Sigmoid colon (tissue), 7 donors: ENCODE measurements at places on chromosomes 6 and 20. TPM values are rescaled to one million over a fixed set of nuclear protein-coding genes. Genes with fewer than 3 reads are reported as not detected.

The GNRH2 gene
- not detected for total RNA-seq

The MKKS gene
- 19.1 TPM for total RNA-seq

The EMILIN3 gene
- total RNA-seq, result 0.66 TPM

The PARD6B gene
- 0.83 TPM for total RNA-seq

The TMEM151B gene
- total RNA-seq, result 0.81 TPM

The APCDD1L gene
- 1.4 TPM for total RNA-seq

The CBLN4 gene
- total RNA-seq, result not detected

The ANKRD66 gene
- total RNA-seq, result not detected

The MDFI gene
- total RNA-seq, result 8.6 TPM

The FABP7 gene
- not detected for total RNA-seq

The TSPO2 gene
- total RNA-seq, result not detected

The CTCFL gene
- total RNA-seq, result not detected

The SMLR1 gene
- not detected for total RNA-seq

The KIZ gene
- total RNA-seq, result 171 TPM

The PTCRA gene
- not detected for total RNA-seq

- no peak for DNase-seq
Measured at GRCh38 chr6:11798096-11798495, 19.5 kb upstream of the ADTRP start.

DNA sequence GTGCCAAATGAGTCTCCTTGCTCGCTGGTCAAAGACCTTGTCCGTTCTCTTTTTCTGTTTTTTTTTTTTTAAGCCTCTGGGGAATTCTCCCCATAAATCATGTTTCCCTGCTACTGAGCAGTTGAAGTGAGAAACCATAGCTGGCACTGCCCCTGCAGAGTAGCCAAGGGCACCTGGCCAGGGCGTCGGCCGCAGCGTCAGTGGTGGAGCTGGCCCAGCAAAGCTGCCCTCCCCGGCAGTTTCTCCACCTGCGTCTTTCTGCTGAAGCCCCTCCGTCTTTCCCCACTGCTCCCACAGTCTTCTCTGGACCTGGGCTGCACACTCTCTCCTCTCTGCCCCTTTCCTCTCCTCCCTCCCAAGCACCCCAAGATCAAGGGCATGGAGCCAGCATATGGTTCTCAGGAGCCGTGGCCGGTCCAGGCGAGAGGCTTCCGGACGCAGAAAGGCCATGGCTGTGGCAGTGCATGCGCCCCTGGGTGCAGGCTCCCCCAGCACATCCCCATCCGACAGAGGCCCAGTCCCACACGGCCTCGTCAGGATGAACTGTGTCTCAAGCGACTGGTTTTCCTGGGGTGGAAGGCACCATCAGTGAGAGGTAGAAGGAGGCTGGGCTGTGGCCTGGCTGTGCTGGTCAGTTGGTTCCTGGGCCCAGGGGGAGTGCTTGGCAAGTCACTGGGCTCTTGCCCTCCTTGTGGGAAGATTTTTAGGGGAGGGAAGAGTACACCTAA, 218.1 kb downstream of the ERMARD start:
- DNase-seq, result peak; percentile 46

DNA sequence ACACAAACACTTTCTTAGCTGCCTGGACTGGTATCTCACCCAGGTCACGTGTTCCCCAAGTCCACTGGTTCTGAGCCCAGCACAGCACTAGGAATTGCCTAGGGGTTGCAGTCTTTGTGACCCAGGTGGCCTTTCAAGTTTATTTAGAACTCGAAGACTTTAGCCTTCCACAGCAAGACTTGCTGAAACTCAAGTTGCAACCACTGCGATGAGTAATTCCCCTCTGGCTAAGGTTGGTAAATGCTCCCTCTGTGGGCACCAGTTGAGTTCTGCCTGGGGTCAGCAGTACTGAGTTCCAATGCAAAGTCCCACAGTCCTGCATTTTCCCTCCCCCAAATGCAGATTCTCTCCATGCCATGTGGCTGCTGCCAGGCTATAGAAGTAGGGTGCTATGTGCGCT, 77.6 kb upstream of the MOCS1 start:
- no peak for DNase-seq

DNA sequence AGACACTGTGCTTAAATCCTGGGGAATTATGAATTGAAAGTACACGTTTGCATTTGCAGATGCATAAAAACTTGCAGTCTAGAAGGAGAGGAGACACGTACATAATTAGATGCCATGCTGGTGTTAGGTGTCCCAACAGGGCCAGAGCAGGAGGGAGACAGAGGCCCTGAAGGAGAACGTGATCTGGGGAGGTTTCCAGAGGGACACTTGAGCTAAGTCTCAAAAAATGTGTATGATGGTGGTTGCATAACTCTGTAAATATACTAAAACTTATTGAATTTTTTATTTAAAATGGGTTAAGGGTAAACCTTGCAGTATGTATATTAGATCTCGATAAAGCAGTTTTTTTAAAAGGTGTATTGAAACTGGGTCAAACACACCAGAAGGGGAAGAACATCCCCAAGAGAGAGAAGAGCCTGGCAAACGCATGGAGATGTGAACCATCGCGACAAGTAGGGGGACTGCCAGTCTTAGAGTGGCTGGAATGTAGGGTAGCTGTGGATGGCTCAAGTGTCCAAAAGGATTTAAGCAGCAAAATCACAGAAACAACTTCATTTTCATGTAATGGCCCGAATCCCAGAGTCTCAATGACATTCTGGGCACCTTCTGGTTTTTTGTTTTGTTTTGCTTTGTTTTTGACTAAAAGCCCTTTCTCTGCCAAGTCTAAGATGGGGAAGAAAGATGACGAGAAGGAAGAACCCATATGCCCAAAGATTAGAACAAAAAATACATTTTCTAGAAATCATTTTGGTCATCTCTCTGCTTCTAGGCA, 15.3 kb downstream of the TRAF3IP2 start:
- no peak for DNase-seq

GRCh38 chr6:145895802-145896201, 68.4 kb downstream of the SHPRH start:
- no peak for DNase-seq

DNA sequence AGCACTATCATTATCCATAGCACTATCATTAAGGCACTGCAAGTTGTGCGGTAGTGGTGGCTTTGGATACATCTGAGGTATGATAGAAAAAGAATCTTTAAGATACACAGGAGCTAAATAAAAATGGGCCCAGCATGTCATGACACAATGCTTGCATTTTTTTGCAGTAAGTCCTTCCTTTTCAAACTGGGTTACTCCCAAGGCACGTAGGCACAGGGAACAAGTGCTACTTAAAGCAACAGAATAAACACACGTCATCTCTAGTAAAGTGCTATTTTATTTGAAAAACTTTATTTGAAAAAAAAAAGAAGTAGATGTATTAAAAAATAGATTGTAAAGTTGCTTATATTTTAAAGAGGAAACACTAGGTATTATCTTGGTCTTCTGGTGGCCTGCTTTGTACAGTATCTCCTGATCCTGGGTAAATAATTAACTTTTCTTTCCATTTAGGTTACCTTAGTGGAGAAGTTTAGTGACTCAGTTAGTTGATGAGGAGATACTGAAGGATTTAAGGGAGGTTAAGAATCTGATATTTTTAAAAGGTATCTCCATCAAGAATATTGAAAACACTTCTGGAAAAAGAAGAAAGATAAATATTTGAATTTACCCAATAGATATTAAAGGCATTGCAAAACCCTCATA, 129.6 kb downstream of the EDN1 start:
- DNase-seq, result no peak

- no peak for DNase-seq
Measured at GRCh38 chr20:62401331-62401779, 5.7 kb downstream of the CABLES2 start.

DNA sequence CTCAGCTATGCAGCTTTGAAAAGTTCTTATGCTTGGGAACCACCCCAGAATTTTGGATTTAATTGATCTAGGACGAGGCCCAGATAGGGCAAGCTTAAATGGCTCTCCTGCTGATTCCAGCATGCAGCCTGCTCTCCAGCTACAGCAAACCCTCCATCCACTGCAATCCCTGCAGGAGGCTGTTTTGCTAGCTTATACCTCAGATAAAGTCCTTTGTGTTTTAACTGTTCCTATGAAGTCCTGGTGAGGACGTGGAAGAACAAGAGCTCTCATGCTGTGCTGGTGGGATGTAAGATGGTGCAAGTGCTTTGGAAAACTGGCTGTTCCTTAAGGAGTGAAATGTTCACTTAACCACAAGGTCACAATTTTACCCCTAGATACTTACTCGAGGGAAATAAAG, 25.5 kb upstream of the NXT1 start:
- DNase-seq, result no peak

DNA sequence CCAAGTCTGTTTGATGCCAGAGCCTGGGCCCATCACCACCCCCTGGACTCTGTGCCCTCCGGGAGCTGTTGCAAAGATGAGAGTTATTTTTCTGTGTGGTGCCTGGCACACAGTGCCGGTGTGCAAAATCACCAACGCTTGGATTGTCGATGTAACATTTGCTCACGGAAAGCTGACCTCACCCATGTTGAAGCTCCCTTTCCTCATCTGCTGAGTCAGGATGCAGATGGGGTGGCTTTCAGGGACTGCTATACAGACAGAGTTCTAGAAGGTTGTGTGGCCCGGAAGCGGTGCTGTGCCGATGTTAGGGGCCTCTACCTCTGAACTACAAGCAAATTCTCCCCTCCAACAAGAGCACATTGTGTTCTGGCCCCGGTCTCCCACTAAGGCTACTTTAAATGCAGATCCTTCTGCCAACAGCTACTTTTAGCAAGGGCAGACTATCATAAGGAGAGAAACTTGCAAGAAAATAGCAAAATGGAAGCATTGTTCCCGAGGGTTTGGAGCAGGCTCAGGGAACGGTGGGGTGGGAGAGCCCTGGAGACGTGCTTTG, 34.0 kb downstream of the EYA2 start:
- peak; percentile 73 for DNase-seq

- no peak for DNase-seq
Measured at GRCh38 chr6:111761212-111761611, 112.0 kb downstream of the FYN start.

- no peak for DNase-seq
Measured at GRCh38 chr20:59736366-59736765, 132.0 kb downstream of the PHACTR3 start.

GRCh38 chr20:10074513-10074912, 39.7 kb downstream of the ANKEF1 start:
- no peak for DNase-seq

- no peak for DNase-seq
Measured at GRCh38 chr6:106446983-106447382, 86.5 kb downstream of the CRYBG1 start.

- no peak for DNase-seq
Measured at GRCh38 chr6:38801305-38801704, 86.2 kb downstream of the DNAH8 start.

GRCh38 chr20:5663396-5663795, 86.8 kb upstream of the SHLD1 start:
- no peak for DNase-seq

GRCh38 chr20:533526-533925, 10.1 kb downstream of the CSNK2A1 start:
- DNase-seq, result no peak

DNA sequence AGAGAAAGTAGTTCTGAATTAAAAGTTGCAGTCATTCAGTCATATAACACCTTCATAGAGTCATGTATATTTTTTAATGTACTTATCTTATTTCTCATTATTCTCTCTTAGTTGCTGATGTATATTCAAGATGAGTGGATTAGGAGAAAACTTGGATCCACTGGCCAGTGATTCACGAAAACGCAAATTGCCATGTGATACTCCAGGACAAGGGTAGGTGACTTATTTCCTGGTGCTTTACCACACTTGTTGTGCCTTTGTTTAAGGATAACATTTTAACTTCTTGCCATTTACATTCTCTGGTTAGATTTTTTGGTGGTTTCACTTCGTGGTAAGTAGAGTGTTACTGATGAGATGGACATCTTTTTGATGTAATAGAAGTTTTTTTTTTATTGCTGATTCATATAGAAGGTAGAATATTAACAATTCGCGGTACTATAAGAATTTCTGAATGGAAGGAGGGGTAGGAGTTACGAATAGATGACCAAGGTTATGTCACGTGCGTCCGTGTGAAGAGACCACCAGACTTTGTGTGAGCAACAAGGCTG, 120.5 kb downstream of the NCOA3 start:
- DNase-seq, result no peak

- DNase-seq, result no peak
Measured at GRCh38 chr6:41943456-41943855, 1.8 kb upstream of the CCND3 start.

DNA sequence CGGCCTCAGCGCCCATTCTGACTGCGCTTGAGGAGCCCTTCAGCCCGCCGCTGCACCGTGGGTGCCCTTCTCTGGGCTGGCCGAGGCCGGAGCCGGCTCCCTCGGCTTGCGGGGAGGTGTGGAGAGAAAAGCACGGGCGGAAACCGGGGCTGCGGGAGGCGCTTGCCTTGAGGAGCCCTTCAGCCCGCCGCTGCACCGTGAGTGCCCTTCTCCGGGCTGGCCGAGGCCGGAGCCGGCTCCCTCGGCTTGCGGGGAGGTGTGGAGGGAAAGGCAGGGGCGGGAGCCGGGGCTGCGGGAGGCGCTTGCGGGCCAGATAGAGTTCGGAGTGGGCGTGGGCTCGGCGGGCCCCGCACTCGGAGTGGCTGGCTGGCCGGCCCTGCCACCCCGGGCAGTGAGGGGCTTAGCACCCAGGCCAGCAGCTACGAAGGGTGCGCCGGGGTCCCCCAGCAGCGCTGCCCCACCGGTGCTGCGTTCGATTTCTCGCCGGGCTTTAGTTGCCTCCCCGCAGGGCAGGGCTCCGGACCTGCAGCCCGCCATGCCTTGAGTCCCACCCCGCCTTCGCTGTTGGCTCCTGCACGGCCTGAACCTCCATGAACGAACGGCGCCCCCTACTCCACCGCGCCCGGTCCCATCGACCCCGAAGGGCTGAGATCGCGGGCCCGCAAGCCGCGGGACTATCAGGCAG, 45.7 kb upstream of the MCUR1 start:
- no peak for DNase-seq
